ENCODE measurements at places on chromosomes 6 and 20.

DNA sequence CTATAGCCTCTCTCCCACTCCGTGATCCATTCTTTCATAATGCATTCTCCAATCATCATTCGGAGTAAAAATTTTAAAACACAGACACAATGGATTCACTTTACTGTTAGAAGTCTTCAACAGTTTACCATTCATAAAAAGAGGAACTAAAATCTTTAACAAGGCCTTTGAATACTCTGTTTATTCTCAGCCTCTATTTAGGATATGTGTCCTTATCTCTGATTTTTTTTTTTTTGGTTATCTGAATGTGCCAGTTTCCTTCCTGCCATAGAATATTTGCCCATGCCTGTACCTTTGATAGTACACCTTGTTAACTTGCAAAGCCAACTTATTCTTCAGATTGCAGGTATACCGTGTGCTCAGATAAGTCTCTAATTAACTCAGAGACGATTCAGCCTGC lies 11.1 kb downstream of the CRISP1 start:
- DNase-seq = no peak

DNA sequence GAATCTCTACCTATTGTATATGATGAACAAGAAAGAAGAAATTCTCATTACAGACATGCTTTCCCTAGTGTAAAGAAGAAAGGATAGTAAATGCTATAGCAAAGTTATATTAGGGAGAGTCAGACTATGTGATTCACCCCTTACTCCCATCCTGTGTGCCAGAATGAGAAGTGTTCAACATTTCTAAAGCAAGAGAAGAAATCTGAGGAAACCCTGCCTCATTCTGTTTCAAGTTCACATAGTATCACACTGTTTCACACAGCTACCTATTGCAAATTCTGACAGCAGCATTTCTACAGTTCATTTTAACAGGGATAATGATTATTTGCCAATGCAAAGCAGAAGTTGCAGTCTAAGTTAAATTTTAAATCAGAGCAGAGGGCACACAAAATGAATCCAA lies 267.2 kb upstream of the TCF21 start:
- DNase-seq = no peak

DNA sequence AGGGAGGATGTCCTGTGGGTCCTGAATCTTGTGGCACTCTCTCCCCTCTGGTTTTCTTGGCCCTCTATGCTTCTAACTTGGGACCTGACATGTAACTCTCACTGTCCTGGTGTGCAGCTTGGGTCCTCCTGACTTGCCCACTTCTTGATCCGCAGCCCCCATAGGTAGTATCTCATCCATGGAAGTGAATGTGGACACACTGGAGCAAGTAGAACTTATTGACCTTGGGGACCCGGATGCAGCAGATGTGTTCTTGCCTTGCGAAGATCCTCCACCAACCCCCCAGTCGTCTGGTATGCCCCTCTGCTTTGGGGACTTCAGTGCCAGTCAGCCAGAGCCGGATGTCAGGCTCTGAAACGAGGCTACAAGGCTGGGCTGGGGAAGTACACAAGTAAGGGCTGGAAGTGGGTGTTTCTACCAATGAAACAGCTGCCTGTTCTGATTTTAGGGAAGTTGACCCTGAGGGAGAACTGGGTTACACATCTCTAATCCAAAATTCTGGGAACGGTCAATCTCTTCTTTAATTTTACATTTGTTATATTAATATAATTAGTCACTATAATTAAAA lies 641 bp downstream of the DBNDD2 start:
- no peak for DNase-seq

DNA sequence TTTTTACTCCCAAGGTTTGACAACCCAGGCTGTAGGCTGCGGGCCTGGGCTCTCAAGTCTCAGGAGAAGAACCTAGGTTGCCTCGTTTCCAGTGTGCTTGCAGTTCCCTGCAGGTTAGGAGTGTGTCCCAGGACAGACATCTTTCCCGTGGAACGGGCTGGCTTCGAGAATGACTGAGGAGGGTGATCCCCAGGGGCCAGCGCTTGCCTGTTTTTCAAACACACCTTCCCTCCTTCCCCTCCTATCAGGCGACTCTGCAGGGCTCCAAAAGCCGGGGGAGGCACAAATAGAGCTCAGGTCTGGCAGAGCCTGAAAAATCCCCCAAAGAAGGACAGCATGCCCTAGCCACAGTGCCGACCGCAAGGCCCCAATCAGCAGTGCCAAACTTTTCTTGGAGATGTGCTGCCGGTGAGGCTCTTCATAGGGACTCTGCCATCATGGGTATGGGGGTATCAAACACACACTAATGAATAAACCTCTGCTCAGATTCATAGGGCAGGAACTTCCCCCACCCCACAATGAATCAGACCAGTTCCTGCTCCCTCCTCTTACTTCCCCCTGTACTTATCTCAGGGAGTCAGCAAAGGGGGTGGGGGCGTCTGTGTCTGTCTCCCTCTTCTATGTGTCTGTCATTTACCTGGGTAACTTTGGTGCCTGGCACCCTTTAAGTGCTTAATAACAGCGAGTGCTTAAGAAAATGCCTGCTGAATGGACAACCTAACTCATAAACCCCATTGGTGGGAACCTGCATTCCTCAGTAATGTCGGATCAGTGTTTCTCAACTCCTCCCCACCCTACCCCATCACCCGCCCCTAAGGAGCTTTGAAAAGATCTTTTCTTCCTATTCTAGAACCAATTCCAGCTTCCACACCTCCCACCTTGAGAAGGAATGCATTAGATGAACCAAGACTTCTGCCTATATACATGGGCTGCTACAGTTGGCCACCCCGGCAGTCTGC lies 1.6 kb downstream of the KCNG1 start:
- DNase-seq = no peak

DNA sequence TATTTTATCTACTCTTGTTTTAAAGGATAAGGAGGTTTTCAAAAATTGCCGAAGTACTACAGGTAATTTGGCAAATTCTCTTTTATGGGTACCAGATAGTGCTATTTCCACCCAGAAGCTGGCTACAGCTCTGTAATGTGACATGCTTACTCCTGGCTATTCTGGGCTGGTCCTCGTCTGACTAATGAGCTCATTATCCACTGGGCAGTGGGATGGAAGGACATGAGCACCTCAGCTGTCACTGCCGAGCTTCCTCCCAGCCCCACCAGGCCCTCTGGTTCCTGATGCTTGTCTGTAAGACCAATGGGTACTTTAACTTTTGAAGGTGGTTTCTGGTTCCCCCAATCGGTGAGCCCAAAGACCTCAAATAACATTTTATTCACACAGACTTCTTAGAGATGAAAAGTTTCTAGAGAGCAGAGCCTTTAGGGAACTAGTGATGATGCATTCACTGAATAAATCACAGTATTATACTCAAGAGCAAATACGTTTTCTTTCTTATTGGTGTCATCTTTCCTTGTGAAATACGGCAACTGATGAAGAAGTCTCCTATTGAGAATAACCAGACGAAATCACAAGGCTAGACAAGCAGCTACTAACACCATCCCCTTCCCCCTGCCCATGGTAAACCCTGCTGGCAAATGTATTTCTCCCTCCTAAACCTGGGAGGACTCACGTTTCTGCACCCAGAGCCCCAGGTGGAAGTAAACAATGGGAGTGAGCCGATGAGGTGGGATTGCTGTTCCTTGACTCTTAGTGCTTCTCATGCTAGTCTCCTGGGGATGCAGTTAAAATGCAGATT lies 80.8 kb downstream of the SLC22A3 start:
- no peak for DNase-seq

GRCh38 chr6:143400258-143401067 lies 50.0 kb downstream of the ADAT2 start:
- DNase-seq = no peak

DNA sequence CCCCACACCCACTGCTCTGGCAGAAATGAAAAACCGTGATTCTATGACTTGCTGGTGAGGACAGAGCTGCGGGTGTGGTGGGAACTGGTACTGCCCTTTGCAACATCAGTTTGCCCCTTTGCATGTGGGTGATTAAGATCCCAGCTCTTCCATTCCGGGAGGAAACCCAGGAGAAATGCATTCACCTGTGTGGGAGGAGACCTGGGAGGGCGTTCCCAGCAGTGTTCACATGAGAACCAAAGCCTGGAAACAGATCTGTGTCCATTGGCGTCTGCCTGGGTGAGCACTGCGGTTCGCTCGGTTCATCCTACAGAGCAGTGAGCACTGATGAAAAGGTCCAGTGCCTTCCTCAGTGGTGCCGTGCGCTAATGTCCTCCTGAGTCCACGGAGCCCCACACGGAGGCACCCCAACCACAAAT lies 89.7 kb downstream of the SMOC2 start:
- DNase-seq = no peak

DNA sequence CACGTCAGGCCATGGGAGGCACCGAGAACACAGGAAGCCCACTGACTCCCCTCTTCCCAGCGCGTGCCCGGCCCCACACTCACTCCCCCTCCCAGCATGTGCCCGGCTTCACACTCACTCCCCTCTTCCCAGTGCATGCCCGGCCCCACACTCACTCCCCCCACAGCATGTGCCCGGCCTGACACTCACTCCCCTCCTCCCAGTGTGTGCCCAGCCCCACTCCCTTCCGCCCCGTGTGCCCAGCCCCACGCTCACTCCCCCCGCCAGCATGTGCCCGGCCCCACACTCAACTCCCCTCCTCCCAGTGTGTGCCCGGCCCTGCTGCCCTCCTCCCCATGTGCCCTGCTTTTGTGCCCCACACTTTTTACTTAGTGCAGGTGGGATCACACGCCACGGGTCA lies 9.7 kb downstream of the RTEL1 start:
- no peak for DNase-seq

- no peak for DNase-seq
These were observed 41.2 kb downstream of the DUSP22 start for GRCh38 chr6:333379-334002.
